ENCODE measurements at places on chromosomes 5 and 9.

DNA sequence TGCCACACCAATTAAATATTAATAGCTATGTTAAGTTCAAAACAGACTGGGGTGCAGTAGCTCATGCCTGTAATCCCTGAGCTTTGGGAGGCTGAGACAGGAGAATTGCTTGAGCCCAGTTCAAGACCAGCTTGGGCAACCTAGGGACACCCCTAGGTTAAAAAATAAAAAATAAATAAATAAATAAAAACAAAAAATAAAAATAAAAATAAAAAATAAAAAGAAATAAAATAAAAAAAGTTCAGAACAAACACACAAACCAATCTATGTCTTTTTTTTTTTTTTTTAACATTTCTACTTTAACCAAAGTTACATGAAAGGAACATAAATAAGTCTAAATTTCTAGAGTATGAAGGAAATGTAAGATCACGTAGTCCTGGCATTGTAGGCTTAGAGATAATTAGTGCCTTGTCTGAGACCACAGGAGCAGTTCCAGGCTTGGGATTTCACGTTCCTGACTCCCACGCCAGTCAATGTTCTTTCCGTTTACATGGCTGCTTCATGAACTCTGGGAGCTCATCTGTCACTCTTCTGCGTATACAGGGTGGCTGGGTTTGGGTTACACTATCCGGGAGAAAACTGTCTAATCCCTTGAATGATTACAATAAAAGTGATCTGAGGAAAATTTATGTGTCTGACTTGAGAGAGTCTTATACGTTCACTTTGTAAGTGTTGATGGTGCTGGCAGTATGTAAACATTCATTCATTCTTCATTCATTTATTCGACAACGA, 85.2 kb downstream of the KIAA1958 start:
- DNase-seq, result no peak

GRCh38 chr5:74239261-74239660, 401.3 kb downstream of the ENC1 start:
- no peak for DNase-seq

DNA sequence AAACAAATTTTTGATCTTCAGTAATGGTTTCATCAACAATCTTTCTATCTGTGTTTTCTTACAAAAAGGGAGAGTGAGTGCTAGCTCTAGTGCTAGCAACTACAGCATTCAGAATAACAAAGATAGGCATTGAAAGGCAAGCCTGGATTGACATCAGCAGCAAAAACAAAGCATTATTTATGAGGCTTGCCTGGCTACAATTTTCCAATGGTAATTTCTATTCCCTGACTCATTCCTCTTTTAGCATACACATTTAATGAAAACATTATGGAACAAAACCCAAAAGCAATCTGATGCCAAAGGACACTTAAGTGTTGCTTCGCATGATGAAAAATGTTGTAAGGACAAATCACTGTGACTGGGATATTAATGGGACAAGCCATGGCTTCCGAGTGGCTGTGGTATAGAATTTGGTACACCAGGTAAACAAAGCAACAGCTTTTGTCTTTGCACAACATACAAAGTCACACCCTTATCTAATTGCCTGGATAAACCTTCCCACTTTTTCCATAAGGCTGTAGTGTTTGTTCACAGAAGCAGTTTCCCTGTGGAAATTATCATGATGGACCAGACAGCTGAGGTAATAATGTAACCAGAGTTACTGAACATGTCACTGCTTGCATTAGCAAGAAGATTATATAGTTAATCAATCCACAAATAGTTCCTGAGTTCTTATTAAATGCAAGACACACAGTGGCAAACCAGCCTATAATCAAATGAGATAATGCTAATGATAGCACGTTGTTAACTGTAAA, 179.8 kb upstream of the EDIL3 start:
- no peak for DNase-seq

DNA sequence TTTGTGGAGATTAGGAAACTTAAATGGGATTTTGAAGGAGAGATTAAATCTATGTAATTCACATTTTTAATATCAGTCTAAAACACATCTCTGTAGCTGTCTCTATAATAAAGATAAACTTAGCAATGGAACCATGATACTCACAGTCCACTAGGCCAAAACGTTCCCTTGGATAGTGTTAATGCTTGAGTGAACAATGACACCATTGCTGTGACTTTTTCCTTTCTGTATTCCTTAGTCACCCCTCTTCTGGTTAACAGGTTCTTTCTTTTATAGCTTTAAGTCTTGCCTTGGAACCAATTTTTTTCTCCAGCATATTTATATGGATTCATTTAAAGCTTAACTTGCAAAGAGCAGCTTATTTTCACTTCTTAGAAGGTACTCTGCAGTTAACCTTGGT, 63.3 kb downstream of the INSL6 start:
- DNase-seq, result no peak

- DNase-seq, result no peak
These were observed 333.3 kb downstream of the MAT2B start for GRCh38 chr5:163838738-163839137.

GRCh38 chr5:72203251-72203845, 96.1 kb downstream of the MAP1B start:
- no peak for DNase-seq

GRCh38 chr9:93891050-93891449, 64.1 kb downstream of the BARX1 start:
- DNase-seq, result no peak

DNA sequence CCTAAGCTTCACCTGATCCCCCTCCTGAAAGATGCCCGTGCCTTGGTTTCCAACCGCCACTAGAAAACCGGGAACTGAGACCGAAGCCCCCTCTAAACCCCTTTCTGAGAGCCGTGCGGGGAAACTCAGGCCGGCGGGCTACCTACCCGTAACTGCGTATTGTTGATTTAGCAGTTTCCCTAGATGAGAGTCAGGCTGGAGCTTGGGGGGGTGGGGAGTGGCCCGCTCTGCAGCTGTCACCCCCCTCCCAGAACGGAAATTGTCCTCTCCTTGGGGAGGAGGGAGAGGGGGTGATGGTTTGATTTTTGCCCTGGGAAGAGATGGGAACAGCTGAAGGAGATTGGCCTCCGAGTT, 2.5 kb downstream of the CXXC5 start:
- DNase-seq, result no peak

GRCh38 chr5:22314548-22314947, 538.6 kb downstream of the CDH12 start:
- DNase-seq, result no peak

DNA sequence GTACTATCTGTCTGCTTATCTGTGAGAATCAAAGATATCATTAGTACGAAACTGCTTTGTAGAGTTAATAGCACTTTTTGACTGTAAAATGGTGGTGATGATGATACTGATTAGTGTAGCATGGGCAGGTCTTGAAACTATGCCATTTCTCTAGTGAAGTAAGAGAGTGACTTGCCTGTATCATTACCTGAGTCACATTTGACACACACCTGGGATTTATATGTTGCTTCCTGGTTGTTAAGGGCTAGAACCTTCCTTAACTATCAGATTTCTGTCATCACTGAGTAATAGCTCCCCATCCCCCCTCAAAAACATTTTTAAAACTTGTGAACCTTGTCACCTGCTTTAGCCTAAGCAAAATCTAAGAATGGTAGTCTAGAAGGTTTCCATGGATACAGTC, 135.6 kb upstream of the RORB start:
- no peak for DNase-seq

GRCh38 chr5:146519554-146519953, 3.6 kb upstream of the GPR151 start:
- DNase-seq, result no peak

- no peak for DNase-seq
These were observed 240.2 kb downstream of the RFK start for GRCh38 chr9:76153902-76154629.

DNA sequence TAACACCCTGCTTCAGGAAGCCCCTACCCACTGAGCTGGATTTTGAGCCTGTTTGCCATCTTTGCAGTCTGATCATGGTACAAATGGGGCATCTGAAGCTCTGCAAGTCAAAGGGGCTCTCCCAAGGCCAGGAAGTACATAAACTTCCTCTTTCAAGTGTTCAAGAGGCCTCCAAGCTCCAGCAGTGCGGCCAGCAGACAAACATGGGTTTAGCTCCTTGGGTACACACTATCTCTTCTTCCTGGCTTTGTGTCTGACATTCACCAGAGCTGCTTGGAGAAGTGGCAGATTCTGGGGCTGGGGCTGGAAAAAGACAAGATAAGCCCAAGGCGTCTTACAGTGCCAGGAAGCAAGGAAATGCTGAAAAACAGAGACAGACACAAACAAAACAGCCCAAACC, 34.1 kb downstream of the LAMC3 start:
- no peak for DNase-seq

- DNase-seq, result no peak
These were observed 15.4 kb upstream of the TNFSF8 start for GRCh38 chr9:114945616-114946412.

DNA sequence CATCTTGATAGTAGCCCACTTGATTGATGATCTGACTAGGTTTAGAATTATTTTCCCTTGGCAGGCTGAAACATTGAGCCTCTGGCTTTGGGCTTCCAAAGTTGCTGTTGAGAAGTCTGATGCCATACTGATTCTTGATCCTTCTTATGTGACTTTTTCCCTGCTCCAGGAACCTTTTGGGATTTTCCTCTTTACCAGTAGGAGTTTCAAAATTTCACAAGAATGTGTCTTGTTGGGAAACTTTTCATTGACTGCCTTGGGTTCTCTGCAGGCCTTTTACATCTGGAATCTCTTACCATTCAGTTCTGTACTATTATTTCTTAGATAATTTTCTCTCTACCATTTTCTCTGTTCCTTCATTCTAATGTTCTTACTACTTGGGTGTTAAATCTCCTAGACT, 20.0 kb downstream of the STC2 start:
- no peak for DNase-seq

GRCh38 chr5:35921930-35922329, 16.5 kb downstream of the CAPSL start:
- DNase-seq, result no peak

GRCh38 chr5:171226864-171227263, 82.2 kb upstream of the TLX3 start:
- no peak for DNase-seq

DNA sequence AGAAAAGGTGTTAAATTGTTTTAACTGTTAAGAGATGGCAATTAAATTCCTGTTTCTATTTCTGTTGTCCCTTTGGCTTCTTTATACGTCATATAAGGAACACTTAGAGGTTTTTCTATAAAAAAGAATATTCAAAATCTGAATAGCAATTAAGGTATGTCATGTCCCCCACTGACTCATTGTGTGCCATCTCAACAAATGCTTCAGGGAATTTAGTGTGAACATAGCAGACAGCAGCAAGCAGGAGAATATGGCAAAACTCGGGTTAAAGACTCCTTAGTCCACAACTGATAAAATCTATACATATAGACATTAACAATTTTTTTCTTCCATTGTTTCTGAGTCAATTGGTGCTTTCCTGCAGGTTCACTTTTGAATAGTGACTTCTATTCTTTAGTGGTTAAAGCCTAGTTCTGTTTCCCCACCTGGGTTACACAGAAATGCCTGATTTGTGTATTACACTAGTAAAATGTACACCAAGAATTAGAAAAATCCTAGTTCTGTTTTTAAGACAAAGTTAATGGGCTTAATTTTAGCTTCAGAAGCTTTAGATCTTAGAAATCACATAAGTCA, 17.9 kb upstream of the RPS23 start:
- no peak for DNase-seq

DNA sequence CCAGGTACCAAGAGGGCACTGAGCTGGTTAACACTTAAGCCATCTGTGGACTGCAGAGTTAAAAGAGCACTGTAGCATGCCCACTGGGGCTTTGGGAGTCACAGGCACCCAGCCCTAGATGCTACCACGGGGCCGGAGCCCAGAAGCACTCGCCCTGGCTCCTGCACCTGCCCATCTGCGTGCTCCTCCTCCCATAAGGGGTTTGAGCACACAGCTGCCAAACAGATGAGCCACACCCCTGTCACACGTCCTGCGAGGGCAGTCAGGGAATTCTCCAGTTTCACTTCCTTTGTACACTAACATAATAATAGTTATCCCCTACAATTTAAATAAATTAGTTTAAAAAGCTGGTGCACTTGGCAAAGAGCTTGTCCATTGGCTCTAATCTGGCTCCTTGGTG, 4.5 kb upstream of the PCA3 start:
- DNase-seq, result no peak

GRCh38 chr9:69590266-69590665, 81.9 kb downstream of the APBA1 start:
- no peak for DNase-seq

GRCh38 chr5:143536364-143536763, 132.9 kb upstream of the NR3C1 start:
- DNase-seq, result no peak

GRCh38 chr5:68460147-68460798, 244.7 kb downstream of the PIK3R1 start:
- peak; percentile 25 for DNase-seq

DNA sequence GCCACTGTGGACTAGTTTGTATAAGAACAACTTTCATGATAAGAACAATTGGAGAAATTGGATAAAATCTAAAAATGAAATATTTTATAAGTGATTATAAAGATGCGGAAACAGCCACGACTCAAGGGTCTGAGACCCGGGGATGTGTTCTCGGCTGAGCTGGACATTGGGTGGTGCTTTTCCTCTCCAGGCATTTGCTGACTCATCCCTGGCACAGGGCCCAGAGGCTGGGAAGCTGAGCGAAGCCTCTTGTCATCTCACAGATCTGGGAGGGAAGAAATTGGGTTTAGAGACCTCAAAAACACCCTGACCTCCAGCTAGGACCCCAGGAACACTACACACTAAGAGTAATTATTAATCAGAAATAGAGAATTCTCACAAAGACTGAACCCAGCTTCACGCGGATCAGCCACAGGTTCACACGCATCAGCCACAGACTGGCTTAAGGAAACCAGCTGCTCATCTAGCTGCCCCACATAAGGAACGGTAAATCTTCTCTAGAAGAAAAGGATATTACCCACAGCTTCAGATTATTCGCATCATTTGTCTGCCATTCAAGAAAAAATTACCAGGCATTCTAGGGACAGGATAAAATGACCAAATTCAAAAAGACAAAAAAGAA, 2.8 kb upstream of the OR2V1 start:
- no peak for DNase-seq

DNA sequence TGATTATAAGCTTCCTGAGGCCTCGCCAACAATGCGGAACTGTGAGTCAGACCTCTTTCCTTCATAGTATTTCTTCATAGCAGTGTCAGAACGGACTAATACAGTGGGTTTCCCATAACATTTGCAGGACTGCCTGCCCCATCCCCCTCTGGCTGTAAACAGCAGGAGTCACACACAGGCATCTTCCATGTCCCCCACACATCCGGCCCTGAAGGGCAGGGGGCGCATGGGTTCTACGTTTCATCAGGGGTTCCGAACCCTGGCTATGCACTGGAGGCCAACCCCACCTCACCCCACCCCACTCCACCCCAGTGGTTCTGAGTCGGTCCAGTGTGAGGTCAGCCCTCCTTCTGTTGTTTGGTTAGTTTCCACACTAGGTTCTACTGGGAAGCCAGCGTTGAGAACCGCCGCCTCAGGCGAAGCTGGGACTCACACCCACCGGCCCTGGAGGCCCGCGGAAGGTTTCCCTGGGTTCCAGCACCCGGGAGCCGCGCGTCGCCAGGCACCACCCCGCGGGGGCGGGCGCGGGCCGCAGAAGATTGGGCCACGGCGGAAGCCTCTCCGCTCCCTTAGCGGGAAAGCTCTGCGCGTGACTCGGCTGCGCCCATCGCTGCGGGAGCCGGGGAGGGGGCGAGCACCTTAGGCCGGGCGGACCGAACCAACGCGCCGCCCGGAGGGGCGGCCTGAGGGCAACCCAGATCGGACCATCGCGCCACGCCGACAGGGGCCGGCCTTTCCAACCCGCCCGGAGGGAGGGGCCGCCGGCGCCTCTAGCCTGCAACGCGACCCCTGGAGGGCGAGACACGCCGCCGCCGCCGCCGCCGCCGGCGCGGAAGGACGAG, at the start of gene RUSC2:
RUSC2 (plus strand) TSS at position 799 of the 842 bp plus-strand sequence. CDS start 56,411 bp downstream, outside the sequence.
- peak; percentile 21 for DNase-seq

GRCh38 chr9:85487872-85488271, 253.9 kb downstream of the AGTPBP1 start:
- no peak for DNase-seq
